AG08396 (cell line): ENCODE measurements at places on chromosomes 1 and 21.
A peak's percentile ranks its signal among the peaks of the same experiment; 100 is the strongest.

DNA sequence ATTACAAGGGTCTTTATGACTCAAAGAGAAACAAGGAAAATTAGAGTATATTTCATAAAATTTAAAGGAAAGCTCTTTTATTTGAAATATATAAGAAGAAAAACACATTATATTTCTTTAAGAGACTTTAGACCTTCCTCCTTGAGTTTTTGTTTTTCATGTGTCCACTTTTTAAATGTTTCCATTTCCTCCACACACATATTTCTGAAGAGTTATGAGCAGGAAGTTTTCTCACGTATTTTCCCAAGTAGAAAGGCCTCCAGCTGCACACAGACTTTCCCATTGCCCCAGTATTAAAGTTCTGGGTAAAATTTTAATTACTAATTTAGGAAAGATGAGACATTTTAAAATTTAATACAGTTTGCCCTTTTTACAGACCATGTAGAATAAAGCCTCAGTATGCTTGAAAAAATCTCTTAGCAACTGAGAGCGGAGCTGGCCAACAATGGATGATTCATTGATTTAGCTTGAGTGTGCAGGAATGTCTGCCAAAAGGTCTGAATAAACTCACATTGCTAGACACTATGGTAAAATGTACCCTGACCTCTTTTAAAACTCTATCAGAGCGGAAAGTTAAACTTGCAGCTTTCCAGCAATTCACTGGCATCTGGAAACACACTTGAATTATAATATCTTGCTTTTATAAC, 57.9 kb downstream of the DDAH1 start:
- DNase-seq = peak; percentile 75

- no peak for DNase-seq
These were observed 5.7 kb upstream of the PPM1J start for GRCh38 chr1:112720800-112721199.

GRCh38 chr1:108523829-108524228, 36.1 kb upstream of the EEIG2 start:
- DNase-seq = no peak

DNA sequence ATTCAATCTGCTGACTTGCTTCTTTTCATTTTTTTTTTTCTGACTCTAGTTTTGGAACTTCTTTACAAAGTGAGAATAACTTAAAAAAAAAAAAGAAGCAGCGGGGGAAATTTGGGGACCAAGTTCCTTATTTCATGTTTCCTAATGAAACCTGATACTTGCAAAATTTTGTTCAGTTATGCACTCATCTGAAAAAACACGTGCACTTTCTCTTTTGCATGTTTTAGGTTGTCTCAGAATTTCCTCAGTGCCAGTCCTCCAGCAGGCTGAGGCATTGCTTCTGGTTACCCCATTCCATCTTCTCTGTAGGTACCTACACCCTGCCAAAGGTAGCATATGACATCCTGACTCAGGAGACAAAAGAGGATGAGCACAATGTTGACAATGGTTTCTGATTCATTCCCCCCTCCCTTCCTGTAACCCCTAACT, 299.7 kb downstream of the GRIK1 start:
- no peak for DNase-seq

DNA sequence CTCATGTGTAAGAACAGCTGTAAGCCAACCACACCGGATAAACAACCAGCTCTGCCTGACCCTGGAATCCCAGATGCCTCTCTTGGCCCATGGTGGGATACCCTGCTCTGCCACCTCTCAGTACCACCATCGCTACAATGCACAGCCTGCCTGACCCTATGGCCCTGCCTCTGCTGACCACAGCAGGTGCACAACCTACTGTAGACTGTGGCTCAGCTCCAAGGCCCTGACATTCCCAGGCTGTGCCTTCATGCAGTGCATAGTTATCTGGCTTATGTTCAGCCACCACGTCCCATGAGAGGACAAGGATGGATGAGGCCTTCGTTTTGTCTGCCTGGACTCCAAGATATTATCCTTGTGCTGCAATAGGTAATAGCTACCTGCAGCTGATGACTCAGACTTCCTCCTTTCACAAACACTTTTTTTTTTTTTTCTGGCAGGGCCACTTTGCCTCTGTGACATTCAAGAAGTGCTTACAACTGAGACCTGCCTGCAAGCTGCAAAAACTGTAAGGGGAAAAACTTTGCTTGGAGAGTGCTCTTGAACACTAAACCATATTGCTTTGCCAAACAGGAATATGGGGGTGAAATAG, 177.7 kb downstream of the URB2 start:
- DNase-seq = no peak

DNA sequence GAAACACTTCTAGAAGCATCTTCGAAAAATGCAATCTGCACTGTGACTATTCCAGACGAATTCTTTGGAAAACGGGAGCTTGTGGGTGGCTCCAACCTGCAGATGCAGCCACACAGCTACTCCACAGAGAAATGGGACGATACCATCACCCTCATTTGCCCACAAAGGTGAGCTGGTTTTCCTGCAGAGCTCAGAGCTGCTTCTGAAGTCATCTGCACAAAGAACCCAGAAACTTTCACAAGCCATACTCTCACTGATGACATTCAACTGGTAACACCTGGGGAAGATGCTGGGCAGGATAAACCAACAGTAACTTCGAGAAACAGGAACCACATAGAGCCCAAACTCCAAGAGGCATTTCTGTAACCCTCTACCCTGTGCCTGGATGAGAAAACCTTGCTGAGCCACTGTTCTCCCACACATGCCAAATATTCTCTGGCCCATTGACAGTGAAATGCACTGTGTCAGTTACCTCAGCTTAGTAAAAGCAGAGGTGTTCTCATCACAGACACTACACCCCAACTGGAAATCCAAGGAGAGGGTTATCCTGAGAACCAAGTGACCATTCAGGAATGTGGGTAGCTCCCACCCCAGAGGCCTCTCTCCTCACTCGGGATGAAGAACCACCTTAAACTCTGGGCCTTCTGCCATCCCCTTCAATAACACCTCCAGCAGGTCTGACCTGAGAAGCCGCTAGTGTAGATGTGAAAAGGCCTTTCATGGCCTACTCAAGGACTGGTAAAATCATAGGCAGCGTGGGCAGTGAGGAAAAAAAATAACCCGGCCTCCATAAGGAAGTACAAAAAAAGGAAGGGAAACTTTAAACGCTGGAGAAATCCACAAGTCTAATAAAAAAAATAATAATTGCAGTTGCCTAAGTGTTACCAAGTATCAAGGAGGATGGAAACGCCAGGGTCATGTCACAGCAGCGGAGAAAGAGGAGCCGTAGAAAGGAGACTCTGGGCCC, 56.7 kb downstream of the HSF2BP start:
- DNase-seq = no peak

- peak; percentile 59 for DNase-seq
These were observed 10.7 kb upstream of the ELF3 start for GRCh38 chr1:201999625-202000238.

DNA sequence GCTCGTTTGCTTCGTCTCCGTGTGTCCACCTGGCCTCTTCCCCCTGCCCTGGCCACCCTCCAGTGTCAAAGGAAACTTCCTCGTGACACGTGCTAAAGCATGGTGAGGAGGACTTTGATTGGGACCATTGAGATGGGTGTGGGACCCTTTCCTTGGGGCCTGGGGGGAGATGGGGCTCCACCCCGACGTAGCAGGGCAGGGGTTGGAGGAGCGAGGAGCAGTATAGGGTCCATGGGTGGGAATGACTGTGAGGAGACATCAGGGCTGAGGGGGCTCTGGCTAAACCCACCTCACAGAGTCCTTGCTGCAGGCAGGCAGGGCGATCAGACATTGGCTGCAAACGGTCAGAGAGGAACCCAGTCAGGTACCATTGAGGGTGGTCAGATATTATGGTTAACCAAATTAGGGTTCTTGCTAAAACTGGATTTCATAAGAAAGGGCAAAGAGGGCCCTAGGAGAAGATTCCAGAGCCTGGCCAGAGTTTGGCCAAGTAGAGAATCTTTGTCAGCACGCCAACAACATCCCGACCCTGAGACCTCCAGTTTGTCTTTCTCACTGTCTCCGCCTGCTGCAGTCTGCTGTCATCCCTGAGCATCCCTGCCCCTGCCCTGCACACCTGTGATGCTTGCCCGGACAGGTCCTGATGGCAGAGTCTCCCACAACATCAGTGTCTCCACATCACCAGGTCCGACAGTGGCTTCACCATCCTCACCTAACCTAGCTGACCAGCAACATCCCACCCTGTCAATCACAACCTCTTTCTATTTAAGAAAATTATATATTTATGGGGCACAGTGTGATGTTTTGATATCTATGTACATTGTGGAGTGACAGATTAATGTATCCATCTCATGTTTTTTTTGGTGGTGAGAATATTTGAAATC, 8.0 kb downstream of the RNF187 start:
- DNase-seq = no peak

DNA sequence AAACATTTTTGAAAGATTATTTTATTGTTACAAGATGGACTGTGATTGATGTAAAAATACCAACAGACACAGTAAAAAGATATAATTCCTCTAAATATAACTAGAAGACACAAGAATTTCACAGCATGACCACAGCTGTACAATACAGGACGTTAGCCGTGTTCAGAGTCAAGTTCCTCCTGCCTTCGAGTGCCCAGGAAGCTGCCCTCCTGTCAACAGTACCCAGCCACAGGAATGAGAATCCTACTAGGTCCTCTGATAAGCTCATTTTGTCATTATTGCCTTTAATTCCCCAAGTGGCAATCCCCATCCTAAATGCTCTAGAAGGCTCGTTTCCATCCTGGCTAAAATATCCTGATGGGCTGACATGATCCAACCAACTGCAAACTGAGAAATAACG, 16.4 kb upstream of the CAPN2 start:
- DNase-seq = no peak

- no peak for DNase-seq
These were observed 31.3 kb downstream of the INKA2 start for GRCh38 chr1:111707906-111708305.

- peak; percentile 36 for DNase-seq
These were observed 40.4 kb upstream of the RPL11 start for GRCh38 chr1:23651069-23651808.

DNA sequence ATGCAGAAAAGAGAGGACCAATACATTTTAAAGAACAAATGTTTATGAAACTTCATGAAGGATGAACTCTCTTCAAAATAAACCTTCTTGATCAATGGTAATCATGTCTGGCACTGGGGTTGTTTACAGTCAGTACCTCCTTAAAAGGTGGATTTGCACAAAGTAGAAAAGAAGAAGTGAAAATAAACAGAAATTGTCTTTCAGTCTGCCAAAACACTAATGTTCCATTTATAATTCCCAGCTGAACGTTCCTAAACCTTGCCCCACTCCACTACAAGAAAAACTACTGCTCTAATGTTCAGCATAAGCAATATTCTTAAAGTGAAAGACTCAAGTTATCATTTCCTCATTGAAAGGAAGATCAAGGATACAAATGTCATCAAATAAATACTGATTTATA, 86.2 kb downstream of the EIF4G3 start:
- no peak for DNase-seq

DNA sequence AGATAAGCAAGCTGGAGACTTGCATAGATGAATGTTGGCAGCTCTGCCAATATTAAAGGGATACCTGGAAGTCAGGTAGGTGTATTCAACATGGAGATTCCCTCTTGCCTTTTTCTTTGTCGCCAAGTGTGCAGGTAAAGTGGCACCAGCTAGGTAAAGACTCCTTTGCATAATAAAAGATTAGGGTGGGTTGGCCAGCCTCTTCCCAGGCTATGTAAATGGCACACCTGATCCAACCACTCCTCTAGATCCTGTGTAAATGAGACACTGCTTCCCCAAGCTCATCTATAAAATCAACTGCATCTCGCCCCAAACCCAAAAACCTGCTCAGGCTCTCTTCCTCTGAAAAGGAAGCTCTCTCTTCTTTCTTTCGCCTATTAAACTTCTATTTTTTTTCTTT, 100.8 kb upstream of the DSCAM start:
- no peak for DNase-seq

GRCh38 chr1:203913073-203913521, 51.7 kb downstream of the SNRPE start:
- no peak for DNase-seq

- DNase-seq = no peak
These were observed 112.2 kb downstream of the GRIK3 start for GRCh38 chr1:36922071-36922470.

DNA sequence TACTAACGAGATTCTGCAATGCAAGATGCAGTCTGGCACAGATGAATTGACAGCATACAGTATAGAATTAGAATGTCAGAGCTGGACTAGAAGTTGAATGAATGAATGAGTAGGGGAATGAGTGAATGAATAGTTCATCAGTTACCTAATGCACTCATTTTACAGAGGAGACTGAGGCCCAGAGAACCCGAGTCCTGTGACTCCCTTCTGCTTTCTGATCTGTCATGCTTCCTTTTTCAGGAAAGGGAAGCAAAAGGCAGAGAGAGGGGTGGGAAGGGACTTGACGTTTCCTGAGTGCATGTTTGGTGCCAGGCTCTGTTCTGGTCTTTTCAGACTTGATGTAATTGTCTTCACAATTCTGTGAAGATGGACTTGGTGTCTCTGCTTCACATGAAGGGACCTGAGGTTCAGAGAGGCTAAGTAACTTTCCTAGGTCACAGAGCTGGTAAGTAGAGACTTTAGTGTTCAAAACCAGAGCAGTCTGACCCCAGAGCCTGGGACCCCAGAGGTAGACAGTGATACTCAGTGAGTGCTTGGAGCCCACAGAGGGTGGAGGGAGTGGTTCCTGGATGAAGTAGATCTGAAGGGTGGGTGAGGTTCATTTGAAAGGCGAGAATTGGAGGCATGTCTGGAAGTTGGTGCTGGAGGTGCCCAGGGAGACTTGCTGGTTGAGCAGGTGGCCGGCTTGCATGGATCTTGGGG, 8.0 kb upstream of the MEX3A start:
- no peak for DNase-seq

DNA sequence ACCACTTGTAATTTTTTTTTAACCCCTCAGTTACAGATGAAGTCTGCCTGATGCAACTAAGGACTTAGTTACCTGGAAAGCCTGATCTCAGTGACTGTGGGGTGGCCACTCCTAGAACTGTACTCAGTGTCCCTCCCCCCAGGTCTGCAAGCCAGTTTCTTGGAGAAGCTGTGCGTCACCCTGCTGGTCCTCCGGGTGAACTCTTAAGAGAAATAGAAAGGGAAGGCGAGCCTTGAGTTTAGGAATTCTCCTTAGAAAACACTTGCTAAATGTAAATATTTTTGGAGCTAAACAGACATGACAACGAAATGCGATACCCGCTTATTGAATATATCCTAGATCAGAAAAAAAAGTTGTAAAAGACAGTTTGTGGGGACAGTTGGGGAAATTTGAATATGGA, 730 bp downstream of the SLC16A4 start:
- DNase-seq = peak; percentile 78

- DNase-seq = peak; percentile 73
These were observed at the start of gene AIRE for GRCh38 chr21:44285138-44285992. Gene AIRE (plus strand): TSS chr21:44285876. CDS start chr21:44286007, 131 bp downstream.

GRCh38 chr1:226082959-226083301, 20.4 kb downstream of the H3-3A start:
- peak; percentile 71 for DNase-seq

GRCh38 chr1:19654386-19654785, 10.3 kb downstream of the NBL1 start:
- no peak for DNase-seq

DNA sequence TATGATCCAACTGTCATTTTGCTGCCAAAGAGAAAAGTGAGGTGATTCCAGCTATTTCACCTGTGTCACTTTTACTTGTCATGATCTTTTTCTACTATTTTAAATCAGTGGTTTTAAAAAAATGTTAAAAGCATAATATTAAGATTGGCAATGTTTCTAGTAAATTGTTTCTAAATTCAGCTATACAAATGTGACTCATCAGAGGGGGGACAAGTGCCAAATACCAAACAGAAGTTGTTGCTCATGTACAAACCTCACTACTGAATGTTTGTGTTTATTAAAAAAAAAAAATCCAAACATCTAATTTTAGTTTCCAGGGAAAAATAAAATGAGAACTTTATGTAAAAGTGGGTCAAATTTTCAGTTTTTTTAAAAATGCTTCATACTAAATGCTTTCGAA, 346.2 kb upstream of the SNX7 start:
- DNase-seq = no peak
